ENCODE measurements at places on chromosomes 7 and 10.

DNA sequence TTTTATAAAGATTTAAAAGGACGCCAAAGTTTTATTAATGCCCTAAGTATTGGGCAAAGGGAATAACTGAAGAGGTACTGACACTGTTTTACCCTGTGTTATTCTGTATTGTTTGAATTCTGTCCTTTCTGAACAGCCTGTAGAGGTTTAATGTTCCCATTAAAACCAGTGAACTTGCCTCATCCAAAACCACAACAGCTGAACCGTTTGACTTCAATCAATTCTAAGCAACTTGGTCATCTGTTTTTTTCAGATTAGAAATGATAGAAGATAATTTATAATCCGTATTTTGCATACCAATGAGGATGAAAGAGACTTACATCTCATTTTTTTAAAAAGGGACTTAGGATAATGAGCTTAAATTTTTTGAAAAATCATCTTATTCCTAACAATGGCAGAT lies 40.4 kb downstream of the HACD1 start:
- no peak for DNase-seq

GRCh38 chr10:90945491-90946070 lies 24.7 kb upstream of the ANKRD1 start:
- no peak for DNase-seq

- no peak for DNase-seq
Observed at GRCh38 chr7:22853674-22854157, 31.1 kb upstream of the TOMM7 start.

DNA sequence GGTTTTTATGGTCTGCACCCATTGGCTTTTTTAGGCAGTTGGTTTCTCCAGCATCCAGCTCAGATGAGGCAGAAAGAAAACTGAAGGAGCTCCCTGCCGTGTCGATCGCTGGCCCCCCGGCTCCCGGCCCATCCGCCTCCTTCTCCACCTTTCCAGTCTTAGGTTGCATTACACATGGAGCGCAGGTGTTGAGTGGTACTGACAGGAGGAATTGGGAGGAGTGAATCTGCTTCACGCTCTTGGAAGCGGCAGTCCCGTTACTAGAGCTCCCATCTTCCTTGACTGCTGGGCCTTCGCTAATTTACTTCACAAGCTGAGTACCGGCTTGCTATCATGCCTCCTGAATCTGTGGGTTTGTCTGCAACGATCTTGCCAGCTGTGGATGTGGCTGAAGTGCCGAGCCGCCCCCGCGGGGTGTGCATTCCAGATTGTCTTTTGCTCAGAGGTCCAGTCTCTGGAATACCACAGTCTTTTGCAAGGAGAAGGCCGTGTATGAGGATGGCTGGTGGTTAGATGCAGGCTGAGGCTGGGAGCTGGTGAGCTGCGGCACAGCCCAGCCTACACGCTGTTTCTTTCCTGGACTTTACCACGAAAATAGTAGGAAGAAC lies 17.1 kb downstream of the IQCE start:
- DNase-seq, result no peak

DNA sequence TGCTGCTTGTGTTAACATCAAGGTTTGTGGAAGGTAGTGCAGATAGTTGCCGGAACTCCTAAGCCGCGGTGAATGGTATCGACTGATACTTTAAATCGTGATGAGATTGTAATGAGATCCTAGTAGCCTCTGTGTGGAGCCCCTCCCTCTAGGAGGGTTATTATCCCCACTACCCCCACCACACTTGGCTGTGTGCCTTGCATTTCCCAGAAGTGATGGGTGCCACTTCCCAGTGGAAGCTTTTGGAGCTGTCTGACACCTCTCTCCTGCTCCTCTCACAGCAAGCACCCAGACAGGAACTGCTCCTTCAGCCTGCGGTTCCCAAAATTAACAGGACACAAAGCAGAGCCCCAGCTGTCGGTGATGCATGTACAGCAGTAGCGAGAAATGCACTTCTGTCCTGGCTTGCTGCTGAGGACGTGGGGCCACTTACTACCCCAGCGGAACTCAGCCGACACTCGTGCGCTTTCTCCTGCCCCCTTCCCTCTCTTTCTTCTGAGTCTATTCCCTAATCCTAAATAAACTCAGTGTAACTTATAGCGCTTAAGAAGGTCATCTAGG lies 52.5 kb downstream of the PRKAG2 start:
- DNase-seq, result no peak

GRCh38 chr7:148898845-148899484 lies 14.9 kb upstream of the EZH2 start:
- DNase-seq, result no peak

DNA sequence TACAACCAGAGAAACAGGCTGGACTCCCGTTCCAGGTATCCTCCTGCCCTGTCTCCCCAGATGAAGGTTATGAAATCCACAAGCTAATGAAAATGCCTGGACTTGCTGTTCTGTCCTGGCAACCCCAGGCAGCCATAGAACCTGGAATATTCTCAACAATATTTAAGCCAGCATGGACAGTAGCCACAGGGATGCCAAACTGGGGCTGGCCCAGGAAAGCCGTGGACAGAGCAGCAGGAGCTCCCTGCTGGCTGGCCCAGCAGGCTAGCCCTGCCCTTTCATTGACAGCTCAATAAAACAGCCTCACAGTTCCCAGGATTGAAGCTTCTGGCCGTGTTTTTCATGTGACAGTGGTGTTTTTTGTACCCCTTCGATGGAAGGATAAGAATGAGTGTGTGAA lies 230.6 kb downstream of the BMPER start:
- DNase-seq, result no peak

- DNase-seq, result no peak
Observed at GRCh38 chr7:150586785-150587152, 19.6 kb downstream of the GIMAP4 start.

DNA sequence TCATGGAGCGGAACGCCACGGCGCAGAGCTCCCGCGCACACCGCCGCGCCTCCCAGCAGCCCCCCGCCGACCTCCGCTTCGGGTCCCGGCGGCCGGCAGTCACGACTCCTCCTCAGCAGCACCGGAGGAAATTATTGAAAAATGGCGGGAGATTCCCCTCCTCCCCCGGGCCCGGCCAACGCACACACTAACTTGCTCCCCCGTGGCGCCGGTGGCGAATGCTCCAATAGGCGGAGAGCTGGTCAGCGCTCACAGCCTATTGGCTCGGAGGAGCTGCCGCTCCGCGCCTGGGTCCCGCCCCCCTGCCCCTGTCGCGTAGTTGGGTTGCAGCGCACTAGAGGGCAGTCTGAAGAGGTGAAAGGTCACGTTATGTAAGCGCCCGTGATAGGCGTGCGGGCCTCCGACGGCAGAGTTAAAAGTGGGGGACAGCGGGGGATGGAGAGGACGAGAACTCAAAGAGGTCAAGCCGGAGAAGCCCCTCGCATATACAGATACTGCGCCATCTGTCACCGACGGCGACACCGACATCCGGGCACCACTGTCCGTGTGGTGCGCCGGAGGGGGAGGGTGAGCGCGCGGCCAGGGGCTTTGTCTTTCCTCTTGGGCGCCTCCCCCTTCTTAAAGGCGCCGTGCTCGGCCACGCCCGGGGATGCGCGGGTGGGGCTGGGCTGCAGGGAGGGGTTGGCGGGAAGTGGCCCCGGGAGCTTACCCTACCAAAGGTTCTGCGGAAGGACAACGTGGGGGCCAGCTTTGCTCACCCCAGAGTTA lies at the start of gene BAZ1B:
TSS of gene BAZ1B (minus strand) at position 189 of the 768 bp plus-strand sequence. CDS start 360 bp downstream, outside the sequence.
- peak; percentile 97 for DNase-seq
